ENCODE measurements at places on chromosomes 11 and 22.

- DNase-seq = no peak
Measured at GRCh38 chr11:1219834-1220815, 2.7 kb upstream of the MUC5B start.

- DNase-seq = no peak
Measured at GRCh38 chr11:2580061-2580421, 119.8 kb downstream of the KCNQ1OT1 start.

DNA sequence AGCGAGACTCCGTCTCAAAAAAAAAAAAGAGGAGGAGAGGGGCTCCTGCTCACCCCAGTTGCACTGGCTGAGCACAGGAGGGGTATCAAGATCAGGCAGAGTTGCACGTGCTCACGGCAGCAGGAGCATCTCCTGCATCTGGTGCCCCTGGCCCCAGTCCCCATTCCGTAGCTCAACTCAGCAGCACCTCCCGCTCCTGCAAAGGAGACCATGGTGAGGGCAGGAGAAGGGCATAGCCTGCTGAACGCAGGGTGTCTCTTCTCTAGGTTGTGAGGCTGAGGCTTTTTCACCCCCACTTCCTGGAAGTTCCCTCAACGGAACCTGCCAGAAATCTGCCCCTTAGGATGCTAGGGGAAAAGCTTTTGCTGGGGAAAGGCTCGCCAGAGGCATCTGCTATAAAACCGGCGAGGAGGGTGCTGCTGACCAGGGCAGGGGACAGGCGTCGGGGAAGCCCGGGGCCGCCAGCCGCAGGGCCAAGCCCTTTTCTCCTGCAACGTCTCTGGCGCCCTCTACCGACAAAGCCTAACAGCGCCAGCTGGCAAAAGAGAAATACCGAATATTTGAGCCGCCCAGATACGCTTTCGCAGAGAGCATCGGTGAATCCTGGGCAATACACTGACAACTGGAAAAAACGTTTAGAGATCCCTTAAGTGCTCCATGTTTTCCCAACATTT lies 1.0 kb upstream of the PPP6R2 start:
- peak; percentile 96 for DNase-seq

- DNase-seq = no peak
Measured at GRCh38 chr11:99432677-99433076, 411.9 kb downstream of the CNTN5 start.

DNA sequence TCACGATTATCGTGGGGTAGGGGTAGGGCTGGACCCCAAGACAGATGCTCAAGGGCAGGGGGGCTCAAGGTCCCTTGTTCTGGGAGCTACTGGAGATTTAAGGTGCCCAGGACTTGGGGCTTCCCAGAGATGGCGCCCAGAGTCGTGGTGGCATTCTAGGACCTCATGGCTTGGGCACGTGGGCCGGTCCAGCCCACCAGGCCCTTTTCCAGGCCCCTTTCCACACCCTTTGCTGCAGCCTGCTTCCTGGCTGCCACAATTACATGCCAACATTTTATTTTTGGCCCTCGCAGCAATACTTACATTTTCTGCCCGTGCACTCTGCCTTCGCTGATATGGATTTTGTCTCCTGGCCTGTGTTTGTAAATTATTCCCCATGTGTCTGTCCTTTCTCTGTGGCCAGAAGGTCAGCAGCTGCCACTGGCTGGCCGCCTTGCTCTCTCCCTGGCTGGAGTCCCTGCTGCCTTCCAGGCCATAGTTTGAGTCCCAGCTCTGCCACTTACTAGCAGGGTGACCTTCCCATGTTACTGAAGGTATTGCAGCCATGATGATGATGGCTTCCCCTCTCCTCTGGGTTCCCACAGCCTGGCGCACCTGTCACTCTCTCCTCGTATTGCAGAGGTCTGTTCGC lies 11.2 kb downstream of the MB start:
- no peak for DNase-seq

DNA sequence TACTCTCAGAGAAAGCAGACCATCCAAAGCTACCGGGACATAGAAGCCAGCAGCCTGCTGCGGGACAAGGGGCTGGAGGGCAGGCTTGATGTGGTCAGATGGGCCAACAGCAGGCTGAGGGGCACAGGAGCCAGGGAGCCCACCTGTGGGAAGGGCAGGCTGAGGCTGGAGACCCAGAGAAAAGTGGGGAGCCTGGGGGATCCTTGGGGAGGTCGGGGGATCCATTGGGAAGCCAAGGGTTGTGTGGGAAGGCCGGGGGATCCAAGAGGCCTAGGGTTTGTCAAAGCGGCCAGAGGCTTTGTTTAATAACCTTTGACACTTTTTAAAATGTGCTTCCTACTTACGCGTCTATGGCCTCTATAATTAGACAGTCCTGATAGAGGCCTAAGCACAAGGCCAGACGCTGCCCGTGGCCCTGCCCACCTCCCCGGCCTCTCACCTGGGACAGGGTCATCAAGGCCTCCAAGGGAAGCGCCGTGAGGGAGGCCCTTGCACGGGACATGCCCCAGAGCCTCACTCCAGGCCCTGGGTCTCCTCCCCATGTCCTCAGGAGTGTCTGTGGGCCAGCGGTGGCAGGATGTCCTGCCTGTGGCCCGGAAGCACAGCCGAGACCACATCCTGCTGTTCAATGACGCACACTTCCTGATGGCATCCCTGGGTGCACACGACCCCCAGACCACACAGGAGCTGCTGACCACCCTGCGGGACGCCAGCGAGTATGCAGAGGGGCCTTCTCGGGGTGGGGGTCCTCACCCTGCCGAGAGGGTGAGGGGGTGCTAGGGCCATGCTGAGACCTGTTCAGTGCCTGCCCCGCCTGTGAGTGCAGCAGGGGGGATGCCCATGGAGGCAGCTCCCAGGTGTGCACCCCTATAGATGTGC lies 8.6 kb upstream of the GTSE1 start:
- no peak for DNase-seq

- DNase-seq = no peak
Measured at GRCh38 chr11:50178737-50179136, 146.1 kb downstream of the OR4C45 start.

GRCh38 chr11:28439403-28439802 lies 331.2 kb downstream of the METTL15 start:
- no peak for DNase-seq

DNA sequence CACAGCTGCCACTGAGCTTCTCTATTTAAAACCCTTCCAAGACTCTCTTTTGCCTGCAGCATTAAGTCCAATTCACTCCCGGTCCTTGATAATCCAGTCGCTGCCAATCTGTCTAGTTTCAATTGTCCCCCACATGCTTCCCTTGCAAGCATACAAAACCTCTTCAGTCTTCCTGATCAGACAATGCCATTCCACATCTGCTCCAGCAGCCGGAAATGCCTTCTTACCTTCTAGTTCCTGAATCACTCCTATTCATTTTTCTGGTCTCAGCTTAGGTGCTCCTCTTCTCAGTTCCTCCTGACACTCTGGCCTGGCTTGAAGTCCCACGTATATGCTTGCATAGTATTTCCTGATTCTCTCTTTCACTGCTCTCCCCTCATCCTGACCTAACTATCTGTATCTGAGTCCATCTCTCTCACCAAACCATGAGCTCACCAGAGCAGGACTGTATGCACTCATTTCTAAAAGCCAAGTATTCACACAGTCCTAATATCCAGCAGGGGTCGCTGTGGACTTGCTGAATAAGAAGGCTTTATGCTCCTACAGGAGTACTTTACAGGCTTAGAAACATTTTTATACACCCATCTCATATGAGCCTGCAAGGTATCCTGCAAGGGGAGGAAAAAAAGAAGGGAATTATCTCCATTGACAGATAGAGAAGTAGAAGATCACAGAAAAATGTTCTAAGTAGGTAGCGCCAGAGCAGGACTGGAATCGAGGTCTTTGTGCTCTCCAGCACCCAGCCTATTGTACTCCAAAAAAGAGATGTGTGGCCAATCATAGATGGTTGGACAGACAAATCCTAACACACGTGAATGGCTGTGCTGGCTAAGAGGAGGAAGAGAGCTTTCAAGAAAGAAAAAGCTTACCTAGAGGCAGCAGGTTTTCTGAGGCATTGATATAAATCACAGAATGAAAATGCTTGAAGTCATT lies 19.2 kb downstream of the XRRA1 start:
- DNase-seq = peak; percentile 94

DNA sequence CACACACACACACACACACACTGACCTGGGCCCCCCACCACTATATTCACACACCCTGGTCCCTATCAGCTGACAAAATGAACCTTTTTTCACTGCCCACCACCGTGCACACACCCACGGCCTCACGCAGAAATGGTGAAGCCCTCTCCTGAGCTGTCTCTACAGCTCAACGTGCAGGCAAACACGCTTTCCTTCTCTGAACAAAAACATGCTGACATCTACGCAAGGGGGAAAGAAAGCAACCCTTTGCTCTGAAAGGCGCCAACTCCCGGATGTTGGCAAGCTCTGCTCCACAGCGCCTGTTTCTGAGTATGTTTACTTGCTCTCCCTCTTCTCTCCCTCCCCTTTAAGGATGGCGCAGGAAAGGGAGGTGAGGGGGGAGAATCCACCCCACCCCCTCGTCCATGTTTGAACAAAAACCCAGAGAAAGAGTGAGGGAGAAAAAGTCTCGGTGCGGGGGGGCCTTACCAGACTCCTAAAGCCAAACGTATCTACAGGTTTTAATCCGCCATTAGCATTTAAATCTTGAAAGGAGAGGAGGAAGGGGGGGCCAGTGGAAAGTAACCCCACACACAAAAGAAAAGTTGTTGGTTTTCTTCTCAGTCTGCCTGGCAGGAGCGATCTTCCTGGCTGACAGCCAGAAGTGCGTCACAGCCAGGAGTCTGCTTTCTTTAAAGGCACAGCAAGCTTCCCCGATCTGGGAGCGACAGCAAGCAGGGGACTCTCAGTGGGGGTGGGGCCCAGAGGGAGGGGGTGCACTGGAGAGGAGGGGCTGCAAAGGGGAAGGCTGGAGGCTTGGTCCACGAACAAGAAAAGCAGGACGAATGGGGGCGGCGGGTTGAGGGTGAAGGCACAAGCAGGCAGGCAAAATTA lies 39.6 kb downstream of the NUMA1 start:
- DNase-seq = peak; percentile 91

- DNase-seq = peak; percentile 81
Measured at GRCh38 chr22:50696799-50697561, 24.4 kb downstream of the SHANK3 start.

- DNase-seq = no peak
Measured at GRCh38 chr11:70628176-70628854, 230.0 kb downstream of the CTTN start.

GRCh38 chr11:113407163-113407562 lies 19.6 kb downstream of the ANKK1 start:
- DNase-seq = no peak

DNA sequence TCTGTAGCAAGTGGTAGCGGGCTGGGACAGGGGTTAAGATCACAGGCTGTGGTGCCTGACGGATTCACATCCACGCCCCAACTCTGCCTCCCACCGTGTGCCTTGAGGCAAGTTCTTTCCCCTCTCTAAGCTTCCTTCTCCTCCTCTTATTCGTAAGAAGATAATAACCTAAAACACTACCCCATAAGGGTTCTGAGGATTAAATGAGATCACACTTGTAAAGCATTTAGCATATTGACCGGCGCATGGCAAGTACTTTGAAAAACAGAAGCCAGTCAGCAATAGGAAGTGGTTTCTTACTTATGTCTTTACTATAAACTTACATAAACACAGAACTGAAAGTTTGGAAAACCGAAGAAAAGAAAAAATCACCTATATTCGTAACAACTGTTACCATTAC lies 15.5 kb upstream of the LMO2 start:
- no peak for DNase-seq

DNA sequence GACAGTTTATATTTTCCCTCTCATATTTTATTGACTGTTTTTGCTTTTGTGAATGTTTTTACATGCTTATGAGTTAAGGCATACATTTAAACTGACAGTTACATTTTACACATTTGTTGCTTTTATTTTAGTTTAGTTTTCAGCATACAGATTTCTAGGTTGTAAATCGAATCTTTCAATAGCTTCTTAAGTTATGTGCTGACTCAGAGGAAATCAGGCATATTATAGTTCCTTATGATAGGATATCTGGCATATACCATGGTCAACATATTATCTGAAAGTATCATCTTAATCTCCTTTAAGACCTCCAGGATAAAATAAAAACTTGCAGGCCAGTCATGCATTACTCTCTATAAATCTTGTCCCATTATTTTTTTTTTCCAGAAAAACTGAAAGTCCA lies 916.6 kb downstream of the LRRC4C start:
- DNase-seq = no peak

DNA sequence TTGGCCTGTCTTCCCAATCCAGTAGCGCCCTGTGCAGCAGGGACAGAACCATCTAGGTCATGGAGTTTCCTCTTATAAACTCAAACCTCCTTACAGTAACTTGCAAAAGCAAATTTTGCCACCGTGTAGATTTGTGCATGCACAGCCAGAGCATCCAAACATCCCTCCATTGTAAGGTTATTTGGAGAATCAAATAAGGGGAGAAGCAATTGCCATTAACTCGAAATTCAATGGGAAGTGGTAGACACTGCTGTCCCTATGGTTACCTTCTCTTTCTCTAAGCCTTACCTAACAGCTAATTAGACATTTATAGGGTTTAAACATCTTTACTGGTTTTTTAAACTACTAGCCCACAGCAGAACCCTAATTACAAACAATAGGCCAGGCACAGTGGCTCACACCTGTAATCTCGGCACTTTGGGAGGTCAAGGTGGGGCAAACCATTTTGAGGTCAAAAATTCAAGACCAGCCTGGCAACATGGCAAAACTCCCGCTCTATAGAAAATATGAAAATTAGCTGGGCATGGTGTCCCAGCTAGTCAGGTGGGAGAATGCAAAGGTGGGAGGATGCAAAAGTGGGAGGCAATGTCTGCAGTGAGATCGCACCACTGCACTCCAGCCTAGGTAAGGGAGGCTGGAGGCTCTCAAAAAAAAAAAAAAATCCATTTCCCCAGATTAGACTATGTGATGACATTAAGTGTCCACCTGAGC lies 6.6 kb downstream of the HSPA8 start:
- no peak for DNase-seq

- no peak for DNase-seq
Measured at GRCh38 chr22:24304062-24304675, 33.5 kb downstream of the SPECC1L start.

GRCh38 chr11:67652965-67653845 lies 2.7 kb upstream of the ACY3 start:
- peak; percentile 0 for DNase-seq

GRCh38 chr11:103920449-103920848 lies 116.0 kb upstream of the DDI1 start:
- DNase-seq = no peak

- DNase-seq = no peak
Measured at GRCh38 chr11:34707462-34707840, 86.6 kb downstream of the EHF start.
